ENCODE measurements at places on chromosomes 11 and 22.

DNA sequence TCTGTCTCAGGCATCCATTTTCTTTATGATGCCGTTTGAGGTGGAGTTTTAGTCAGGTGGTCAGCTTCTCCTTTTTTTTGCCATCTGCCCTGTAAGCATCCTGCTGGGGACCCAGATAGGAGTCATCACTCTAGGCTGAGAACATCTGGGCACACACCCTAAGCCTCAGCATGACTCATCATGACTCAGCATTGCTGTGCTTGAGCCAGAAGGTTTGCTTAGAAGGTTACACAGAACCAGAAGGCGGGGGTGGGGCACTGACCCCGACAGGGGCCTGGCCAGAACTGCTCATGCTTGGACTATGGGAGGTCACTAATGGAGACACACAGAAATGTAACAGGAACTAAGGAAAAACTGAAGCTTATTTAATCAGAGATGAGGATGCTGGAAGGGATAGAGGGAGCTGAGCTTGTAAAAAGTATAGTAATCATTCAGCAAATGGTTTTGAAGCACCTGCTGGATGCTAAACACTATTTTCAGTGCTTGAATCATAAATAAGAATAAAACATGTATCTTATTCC lies 10.9 kb upstream of the HBE1 start:
- no peaks in the 10 kb centered on the region for H3K4me1 ChIP-seq
- DNase-seq, result no peak
- H3K27ac ChIP-seq, result no peak overlapping the region
- H3K27me3 ChIP-seq, result no peaks in the 10 kb centered on the region
- no peak overlapping the region for H3K4me3 ChIP-seq

DNA sequence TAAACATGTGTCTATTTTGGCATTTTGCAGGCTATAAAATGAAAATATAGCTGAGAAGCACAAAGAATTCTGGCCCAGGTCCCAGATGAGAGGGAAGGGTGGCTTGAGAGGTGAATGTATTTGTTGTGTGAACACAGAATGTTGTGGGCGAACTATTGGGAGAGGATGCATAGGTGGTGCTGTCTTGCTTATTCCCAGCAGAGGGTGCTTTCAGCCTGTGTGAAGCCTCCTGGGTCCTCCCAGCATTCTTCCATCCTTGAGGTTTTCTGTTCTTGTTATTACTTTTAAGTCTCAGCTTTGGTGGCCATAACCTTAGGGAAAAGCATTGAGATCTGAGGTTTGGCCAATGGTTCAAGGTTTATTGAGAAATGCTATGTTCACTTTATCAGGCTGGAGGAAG lies 108.7 kb upstream of the SNX19 start:
- H3K4me3 ChIP-seq, result no peak overlapping the region
- no peak overlapping the region for H3K27ac ChIP-seq
- H3K4me1 ChIP-seq, result no peaks in the 10 kb centered on the region
- no peaks in the 10 kb centered on the region for H3K27me3 ChIP-seq
- DNase-seq, result no peak
- no peaks in the 10 kb centered on the region for H3K36me3 ChIP-seq

GRCh38 chr22:22759889-22760546 lies 115.6 kb downstream of the GGTLC2 start:
- H3K27me3 ChIP-seq, result peaks cover 3% of the 10 kb centered on the region
- H3K27ac ChIP-seq, result no peak overlapping the region
- no peak for DNase-seq
- H3K36me3 ChIP-seq, result no peaks in the 10 kb centered on the region

DNA sequence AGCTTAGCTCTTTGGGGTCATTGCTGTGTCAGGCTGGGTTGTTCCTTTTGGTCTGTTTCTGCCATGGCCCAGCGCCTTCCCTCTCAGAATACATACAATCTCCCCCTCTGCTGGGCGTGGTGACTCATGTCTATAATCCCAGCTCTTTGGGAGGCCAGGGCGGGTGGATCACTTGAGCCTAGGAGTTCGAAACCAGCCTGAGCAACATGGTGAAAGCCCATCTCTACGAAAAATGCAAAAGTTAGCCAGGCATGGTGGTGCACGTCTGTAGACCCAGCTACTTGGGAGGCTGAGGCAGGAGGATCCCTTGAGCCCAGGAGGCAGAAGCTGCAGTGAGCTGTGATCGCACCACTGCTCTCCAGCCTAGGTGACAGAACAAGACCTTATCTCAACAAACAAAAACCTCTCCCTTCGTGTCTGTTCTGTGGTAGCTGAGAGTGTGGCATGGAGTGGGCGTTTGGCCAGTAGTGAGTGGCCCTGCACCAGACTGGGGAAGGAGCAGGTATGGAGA lies 46.7 kb upstream of the RAB1B start:
- no peaks in the 10 kb centered on the region for H3K4me1 ChIP-seq
- DNase-seq, result no peak
- H3K27ac ChIP-seq, result peak overlapping the region; percentile 16
- H3K36me3 ChIP-seq, result no peaks in the 10 kb centered on the region

DNA sequence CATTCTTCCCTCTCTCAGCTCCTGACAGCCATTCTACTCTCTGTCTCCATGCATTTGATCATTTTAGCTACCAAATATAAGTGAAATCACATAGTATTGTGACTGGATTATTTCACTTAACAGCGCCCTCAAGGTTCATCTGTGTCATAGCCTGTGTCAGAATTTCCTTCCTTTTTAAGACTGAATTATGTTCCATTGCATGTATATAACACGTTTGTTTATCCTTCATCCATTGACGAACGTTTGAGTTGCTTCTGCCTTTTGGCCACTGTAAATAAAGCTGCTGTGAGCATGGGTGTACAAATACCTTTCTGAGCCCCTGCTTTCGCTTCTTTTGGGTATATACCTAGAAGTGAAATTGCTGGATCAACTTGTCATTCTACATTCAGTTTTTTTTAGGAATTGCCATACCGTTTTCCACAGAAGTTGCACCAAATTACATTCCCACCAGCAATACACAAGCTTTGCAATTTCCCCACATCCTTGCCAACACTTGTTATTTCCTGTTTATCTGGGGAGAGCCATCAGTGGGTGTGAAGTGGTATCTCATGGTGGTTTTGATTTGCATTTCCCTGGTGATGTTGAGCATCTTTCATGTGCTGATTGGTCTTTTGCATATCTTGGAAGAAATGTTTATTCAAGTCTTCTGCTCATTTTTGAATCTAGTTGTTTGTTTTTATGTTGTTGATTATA lies 17.5 kb downstream of the GLB1L2 start:
- no peak for DNase-seq
- H3K4me1 ChIP-seq, result no peaks in the 10 kb centered on the region
- H3K27me3 ChIP-seq, result no peaks in the 10 kb centered on the region

DNA sequence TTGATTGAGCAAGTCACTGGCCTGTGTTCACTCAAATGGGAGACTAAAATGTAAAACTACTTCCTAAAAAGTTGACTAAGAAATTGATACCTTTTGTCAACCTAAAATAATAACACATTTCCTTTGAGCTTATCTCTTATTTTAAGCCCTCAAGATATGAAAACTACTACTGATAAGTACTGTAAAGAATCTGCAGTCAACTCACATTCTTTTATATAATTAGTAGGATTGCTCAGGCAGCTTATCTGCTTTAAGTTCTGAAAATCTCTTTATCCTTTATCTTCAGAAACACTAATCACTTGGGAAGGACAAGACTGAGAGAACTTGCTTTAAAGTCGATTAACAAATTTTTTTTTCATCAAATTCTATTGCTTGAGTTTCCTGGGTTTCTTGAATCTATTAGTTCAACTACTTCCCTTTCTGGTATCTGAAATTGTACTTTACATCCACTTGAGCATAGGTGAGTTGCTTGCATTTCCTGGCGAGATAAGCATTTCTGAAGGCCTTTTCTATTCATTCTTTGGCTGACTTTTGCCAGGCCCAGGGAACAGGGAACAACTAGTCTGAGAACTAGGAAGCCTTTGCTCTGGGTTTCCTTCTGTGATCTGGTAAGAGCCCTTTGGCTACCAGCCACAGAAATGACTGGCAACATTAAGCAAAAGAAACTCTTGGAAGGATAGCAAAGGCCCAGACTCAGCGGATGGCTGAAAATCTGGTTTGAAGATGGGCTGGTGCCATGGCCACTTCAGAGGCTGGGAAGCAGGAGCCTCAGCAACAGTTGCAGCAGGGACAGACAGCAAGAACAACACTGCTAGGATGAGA lies 19.3 kb upstream of the CSRP3 start:
- H3K4me3 ChIP-seq, result no peak overlapping the region
- no peaks in the 10 kb centered on the region for H3K36me3 ChIP-seq
- H3K27ac ChIP-seq, result no peak overlapping the region
- no peaks in the 10 kb centered on the region for H3K4me1 ChIP-seq
- no peaks in the 10 kb centered on the region for H3K27me3 ChIP-seq

DNA sequence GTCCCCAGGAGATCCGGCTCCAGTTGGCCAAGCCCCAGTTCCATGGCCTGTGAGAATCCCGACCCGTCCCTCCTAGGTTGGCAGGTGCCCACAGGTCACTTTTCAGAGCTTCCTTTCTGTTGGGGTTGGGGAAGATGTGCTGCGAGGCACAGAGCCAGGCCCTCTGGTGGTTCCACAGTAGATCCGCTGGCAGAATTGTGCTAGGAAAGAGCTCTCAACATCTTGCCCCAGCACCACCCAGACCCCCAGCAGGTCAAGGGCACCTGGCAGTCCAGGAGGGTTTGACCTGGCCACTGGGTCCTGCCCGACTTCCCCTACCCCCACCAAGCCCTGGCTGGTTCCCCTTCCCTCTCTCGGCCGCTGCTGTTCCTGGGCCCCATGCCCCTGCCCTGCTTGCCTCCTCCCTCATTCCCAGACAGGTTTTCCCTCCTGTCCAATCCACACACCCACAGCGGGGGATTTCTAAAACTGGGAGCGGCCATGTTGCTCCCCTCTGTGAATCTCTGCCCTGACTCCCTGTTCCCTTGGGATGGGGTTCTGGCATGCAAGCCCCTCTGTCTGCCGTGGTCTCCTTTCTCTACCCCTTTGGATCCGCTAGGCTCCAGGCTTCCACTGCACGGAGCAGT lies 26.2 kb upstream of the GCAT start:
- H3K27me3 ChIP-seq, result no peaks in the 10 kb centered on the region
- H3K27ac ChIP-seq, result no peak overlapping the region

DNA sequence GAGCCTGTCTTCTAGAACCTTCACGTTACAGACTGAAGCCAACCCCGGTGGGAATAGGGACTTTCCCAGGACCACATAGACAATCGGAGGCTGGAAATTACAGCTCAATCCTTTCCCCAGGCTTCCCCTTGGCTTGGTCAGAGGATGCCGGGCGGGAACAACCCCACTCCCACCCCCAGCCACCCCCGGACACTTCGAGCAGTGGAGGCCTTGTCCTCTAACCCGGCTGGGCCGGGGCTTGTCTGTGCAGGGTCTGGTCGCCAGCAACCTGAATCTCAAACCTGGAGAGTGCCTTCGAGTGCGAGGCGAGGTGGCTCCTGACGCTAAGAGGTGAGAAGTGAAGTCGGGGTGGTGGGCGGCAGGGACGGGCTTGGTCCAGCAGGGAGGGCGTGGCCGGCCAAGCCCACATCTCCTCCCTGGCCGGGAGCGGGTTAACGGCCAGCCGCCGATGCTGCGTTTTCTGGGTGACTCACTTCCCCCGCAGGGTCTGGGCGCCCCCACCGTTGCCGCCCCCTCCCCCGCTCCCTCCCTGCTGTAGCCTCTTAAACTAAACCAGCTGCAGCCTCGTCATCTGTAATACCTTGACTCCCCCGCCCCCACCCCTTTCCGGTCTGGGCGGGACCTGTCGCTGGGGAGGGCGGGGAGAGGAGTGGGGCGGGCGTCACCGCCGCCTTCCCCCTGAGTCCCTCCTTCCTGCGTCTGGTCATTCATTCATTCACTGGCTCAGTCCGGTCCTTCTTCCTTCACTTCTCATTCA lies 1.5 kb downstream of the LGALS1 start:
- no peaks in the 10 kb centered on the region for H3K27me3 ChIP-seq
- peaks cover 40% of the 10 kb centered on the region for H3K4me1 ChIP-seq
- peak overlapping the region; percentile 92 for H3K27ac ChIP-seq

DNA sequence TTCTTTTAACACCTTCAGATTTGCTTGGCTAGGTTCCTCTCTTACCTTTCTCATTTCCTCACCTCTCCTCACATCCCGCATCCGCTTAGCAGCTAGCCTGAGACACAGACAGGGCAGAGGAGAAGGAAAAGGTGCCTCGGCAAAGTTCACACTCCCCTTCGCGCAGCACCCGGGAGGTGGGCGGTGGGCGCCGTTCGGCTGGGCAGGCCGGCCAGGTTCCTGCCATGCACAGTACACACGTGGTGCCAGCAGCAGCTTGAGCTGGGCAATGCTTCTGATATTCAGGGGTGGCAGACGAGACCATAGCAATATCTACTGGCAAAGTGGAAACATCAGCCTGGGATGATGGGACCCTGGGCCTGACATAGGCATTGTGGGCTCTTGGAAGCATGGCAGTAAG lies 3.3 kb downstream of the NTM start:
- H3K36me3 ChIP-seq, result no peaks in the 10 kb centered on the region
- DNase-seq, result no peak
- H3K27me3 ChIP-seq, result no peaks in the 10 kb centered on the region
- H3K4me3 ChIP-seq, result no peak overlapping the region
- no peaks in the 10 kb centered on the region for H3K4me1 ChIP-seq

DNA sequence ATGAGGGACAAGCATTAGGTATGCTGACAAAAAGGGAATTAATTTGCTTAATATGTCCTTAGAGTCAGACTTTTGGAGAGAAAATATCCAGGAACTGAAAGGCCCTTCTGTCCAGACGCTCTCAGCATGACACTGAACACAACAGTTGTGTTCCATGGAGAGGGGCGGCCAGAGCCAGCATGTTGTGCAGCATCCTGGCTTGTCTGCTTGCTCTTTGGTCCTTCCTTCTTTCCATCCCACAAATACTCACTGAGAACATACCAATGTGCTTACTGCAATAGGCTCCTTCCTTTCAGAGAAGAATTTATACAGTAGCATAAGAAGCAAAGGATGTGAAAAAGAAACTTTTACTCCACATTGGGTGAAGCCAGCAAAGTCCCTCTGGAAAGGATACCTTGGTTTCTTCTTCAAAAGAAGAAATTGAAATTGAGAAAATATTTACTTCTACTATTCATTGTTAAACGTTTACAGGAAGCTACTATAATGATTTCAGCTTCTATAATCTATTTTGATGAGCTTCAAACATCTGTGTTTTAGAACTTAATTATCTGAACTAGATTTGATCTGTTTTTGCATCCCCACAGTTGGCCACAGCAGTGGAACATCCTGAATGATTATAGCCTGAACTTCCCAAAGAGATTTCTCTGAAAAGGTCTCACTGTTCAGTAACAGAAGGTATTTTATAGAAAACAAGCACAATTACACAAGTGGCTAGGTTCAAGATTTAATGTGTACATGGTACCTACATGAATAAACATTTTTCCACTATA lies 304.1 kb upstream of the PITPNB start:
- peaks cover 7% of the 10 kb centered on the region for H3K4me1 ChIP-seq
- H3K4me3 ChIP-seq, result no peak overlapping the region
- DNase-seq, result no peak
- no peaks in the 10 kb centered on the region for H3K36me3 ChIP-seq
- no peaks in the 10 kb centered on the region for H3K27me3 ChIP-seq

GRCh38 chr11:5505363-5506048 lies 4.3 kb downstream of the UBQLN3 start:
- H3K4me3 ChIP-seq, result no peak overlapping the region
- no peaks in the 10 kb centered on the region for H3K27me3 ChIP-seq
- no peaks in the 10 kb centered on the region for H3K4me1 ChIP-seq
- no peak overlapping the region for H3K27ac ChIP-seq

- no peaks in the 10 kb centered on the region for H3K27me3 ChIP-seq
- H3K36me3 ChIP-seq, result no peaks in the 10 kb centered on the region
- H3K4me3 ChIP-seq, result no peak overlapping the region
- no peak for DNase-seq
- no peak overlapping the region for H3K27ac ChIP-seq
Observed at GRCh38 chr11:123443851-123444623, 14.0 kb downstream of the GRAMD1B start.

- no peak overlapping the region for H3K4me3 ChIP-seq
- H3K4me1 ChIP-seq, result peaks cover 6% of the 10 kb centered on the region
- DNase-seq, result no peak
Observed at GRCh38 chr22:27729246-27729645, 72.3 kb downstream of the MN1 start.

All from tibial nerve (tissue), 4 donors.